ENCODE measurements at places on chromosomes 13 and 19.

- DNase-seq, result peak; percentile 74
Observed at GRCh38 chr19:19490214-19490968, 25.0 kb downstream of the TSSK6 start.

DNA sequence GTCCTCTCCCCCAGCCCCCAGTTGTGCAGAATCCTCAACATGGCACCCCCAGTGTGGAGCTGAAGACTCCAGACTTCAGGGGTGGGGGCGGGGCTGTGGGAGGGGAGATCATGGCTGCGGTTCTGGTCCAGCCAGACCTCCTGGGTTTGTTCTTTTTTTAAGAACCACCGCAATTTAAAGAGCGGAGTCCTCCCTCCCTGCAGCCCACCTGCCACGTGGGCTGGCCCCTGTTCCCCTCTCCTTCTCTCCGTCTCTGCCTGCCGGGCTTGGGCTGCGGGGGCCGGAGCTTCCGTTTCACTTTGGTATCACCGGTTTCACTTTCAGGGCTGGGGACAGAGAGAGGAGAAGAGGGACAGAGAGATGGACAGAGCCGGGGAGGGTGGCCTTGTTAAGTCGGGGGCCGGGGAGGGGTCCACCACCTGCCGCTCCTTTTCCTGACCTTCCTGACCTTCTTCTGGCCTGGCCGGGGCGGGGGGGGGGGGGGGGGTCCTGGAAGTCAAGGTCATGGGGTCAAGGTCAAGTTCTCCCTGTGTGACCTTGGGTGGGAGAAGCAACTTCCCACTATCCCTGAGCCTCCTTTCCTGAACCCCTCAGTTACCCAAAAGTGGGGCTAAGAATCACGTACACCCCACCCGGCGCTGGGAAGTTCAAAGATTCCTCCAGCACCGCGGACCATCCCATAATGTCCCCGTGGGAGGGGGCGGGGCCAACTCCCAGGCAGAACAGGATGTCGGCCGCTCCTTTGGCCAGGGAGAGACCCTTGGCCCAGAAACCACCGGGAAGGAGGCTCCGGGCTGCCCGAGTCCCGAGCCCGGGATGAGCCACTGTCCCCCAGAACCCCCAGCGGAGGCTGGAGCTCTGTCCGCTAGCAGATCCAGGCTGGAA, 11.3 kb upstream of the ZBTB7A start:
- no peak for DNase-seq

DNA sequence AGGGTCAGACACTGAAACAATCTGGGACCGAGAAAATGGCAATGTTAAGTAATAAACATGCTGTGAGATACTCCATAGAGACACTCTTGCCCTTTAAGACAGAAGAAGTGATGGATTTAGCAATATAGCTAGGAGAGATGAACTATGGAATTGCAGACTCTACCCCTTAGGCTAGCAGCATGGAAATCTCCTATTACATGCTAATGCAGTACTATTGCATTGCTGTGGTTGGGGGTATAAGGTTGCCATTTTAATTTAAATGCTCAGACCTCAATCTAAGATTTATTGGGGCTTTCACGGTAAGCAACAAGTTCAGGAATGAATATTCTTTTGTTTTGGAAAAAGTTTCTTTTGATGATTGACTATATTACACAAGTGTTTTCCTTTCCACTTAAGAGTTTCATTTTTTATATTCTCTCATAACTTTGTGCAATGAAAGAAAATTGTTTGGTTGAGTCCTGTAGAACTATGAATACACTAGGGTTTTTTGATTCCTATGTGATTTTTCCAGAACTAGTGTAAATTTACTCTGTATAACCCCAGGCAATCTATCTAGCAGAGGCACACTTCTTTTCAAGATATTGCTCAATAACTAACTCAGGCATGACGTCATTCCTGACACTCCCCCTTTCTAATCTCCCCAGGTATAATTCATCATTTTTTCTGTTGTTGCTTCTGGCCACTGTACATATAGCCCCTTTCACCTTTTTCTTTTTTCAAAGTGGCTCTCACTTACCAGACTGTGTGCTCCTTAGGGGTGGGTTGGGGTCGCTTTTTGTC, 394.7 kb upstream of the KLF12 start:
- DNase-seq, result no peak

GRCh38 chr13:103078158-103078557, 11.9 kb upstream of the SLC10A2 start:
- DNase-seq, result no peak

DNA sequence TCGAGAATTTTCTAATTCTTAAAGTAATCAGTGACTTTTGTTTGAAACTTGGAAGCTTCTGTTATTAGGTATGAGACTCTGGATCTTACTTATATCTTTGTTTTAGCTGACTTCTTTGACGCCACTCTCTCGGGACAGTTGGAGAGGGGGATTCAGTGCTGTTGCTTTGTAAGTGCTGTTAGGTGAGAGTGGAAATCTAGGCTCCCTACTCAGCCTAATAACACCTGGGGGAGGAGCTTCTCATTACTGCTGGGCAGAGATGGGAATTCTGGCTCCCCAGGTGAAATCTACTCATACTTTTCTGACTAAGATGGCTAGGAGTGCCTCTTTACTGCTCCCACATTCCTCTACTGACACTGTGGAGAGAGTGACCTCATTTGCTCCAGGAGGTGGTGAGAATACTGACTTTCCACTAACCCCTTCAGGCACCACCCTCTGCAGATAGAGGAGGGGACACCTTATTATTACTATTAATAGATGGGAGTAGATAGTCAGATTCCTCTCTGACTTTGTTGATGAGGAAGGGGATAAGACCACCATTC, 324.9 kb upstream of the SPRY2 start:
- no peak for DNase-seq

- DNase-seq, result no peak
Observed at GRCh38 chr13:51822106-51822815, 18.3 kb upstream of the DHRS12 start.

DNA sequence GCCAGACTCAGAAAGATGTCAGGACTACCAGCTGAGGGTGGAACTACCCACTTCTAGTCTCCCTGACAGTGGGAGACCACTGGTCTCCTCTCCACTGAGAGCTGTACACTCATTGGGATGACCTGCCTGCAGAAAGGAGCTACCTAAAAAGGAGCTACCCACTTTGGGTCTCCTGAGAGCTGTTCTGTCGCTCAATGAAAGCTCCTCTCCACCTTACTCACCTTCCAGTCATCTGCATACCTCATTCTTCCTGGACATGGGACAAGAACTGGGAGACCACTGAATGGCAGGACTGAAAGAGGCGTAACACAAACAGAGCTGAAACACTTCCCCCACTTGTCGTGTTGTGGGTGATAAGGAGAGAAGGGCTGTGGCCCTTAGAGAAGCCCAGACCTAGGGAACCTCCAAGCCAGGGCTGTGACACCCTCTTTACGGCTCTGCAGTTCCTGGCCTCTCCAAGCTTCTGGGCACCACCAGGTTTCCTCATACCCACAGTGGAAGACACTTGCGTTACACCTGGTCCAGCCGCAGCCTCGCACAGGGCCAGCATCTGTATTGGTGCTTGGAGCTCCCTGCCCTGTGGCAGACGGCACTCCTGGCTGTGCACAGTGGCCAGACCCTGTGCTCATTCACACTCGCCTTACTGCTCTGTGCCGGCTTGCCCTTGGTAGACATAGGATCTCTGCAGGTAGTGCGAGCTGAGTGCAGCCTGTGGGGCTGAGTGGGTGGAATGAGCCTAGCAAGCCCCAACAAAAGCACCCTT, 54.9 kb upstream of the SLITRK6 start:
- no peak for DNase-seq

DNA sequence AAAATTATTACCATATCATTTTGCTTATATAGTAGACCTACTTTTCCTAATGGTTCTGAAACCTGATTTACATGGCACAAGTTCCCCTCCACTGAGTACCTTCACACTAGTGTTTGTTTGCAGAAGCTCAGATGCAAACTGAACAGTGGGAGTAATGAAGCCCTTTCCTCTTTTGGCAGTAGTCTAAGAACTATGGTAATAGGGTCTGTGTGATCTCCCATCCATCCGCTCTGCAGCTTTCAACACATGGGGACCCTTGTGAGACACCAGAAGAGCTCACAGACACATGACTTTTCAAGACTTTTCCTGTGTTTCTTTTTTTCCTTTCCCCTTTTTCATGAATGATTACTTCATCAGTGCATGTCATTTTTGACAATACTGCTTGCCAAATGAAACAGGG, 336.0 kb downstream of the ATP8A2 start:
- DNase-seq, result no peak

DNA sequence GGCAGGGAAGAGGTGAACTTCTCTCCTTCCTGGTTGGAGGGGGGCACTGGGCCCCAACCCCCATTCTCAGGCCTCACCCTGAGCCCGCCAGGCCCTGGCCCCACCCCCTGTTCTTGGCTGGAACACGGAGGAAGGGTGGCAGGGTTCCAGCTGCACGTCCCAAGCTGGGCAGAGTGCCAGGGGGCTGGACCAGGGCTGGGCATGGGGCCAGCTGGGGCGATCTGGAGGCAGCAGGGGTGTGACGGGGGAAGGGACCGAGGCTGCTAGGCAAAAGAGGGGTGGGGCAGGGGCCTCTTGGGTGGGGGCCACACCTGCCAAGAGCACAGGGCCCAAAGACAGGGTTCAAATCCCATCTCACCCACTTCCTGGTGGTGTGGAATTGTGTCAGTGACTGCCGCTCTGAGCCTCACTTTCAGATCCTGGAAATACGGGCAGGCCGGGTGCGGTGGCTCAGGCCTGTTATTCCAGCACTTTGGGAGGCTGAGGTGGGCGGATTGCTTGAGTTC, 2.2 kb downstream of the HIF3A start:
- no peak for DNase-seq

DNA sequence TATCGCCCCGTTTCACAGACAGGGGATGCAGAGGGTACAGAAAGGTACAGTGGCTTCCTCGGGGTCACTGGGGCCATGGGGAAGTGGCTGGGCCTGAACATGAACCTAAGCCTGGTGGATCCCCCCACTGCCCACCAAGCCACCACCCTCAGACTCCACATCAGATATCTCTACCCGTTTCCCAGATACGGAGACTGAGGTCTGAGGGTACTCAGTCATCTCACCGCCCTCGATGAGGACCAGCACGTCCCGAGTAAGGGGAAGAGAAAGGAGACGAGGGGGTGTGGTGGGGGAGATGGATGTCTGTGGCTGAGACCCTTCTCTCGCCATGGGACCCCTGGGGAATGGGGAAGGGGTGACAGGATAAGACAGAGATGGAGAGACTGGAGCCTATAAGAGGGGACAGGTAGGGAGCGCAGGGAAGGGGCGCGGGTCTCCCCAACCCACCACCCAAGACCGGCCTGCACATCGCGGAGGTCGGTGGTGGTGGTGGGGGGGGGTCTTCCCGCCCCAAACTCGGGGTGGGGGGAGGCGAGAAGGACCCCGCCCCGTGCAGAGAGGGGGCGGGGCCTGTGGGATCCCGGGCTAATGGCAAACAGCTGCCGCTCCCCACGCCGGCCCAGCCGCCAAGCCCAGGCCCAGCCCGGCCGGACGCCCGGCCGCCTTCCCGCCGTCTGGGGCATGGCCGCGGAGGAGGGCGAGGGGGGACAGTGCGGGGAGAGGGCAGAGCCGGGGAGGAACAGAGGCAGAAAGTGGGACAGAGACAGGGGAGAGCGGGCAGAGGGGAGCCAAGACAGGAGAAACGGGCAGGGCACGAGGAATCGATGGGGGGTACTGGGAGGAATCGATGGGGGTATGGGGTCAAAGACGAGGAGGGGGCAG, 698 bp downstream of the KANK2 start:
- no peak for DNase-seq

DNA sequence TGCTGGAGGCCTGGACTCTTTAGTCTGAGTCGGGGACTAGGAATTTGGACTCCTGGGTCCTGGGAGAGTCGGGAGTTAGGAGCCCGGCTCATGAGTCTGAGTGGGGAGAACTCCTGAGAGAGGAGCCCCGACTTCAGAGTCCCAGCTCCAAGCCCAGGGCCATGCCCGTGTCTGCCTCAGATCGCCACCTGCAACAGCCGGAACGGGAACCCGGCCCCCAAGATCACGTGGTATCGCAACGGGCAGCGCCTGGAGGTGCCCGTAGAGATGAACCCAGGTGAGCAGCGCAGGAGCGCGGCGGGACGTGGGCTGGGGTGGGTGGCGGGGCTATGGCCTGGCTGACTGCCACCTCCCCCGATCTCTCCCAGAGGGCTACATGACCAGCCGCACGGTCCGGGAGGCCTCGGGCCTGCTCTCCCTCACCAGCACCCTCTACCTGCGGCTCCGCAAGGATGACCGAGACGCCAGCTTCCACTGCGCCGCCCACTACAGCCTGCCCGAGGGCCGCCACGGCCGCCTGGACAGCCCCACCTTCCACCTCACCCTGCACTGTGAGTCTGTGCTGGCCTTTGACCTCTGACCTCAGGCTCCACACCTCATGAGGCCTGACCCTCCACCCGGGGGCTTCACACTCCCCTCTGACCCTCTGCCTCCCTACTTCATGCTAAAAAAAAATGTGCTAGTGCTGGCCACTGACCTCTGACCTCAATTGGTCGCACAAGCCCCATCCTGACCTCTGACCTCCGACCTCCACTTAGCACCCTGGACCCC, 4.4 kb downstream of the BCAM start:
- no peak for DNase-seq

DNA sequence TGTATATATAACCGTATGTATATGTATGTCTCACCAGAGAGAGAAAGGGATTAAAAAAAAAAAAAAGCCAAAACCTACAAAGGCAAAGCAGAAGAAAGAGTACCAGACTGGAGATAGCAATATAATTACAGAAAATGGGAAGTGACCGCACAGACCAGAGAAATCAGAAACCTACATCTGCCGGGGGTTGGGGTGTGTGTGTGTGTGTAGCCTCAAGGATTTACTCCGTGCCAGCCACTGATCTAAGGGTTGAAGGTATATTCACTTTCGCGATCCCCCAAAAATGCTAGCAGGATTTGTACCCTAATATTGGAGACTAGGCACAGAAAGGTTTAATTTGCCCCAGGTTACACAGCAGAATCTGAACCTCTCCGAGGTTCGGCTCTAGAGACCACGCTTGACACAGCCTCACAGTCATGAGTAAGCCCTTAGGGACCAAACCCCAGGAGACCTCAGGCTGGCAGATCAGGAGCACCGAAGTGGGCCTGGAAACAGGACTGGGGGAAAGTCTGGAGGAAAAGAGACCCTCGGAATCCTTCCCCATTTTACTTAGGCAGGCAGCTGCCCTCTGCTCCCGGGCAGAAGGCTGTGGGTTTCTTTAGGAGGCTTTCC, 14.8 kb downstream of the ARL11 start:
- no peak for DNase-seq

DNA sequence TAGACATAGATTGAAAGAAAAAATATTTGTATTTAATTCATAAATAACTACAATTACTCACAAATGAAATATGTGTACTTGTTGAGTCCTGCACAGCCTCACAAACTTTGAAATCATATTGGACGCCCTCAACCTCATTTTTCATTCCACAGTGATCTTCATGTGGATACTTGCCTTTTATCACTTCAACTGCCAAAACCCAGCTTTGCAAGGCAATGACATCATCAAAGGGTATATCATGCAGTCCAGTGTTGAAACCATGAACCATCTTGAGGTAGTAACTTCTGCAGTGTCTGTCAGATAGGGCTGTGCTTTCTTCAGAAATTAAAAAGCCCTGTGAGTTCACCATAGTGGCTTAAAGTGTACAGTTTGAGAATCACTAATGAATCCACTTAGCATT, 82.2 kb downstream of the HS6ST3 start:
- DNase-seq, result no peak
